ENCODE measurements at places on chromosomes 1 and 21. TPM values are rescaled to one million over a fixed set of nuclear protein-coding genes. Genes with fewer than 3 reads are reported as not detected.
A peak's percentile ranks its signal among the peaks of the same experiment; 100 is the strongest.

- H3K27me3 ChIP-seq, result no peaks in the 10 kb centered on the region
- H3K27ac ChIP-seq, result peak overlapping the region; percentile 65
- no peaks in the 10 kb centered on the region for H3K36me3 ChIP-seq
- peaks cover 20% of the 10 kb centered on the region for H3K4me1 ChIP-seq
- peak overlapping the region; percentile 59 for H3K4me3 ChIP-seq
Observed at GRCh38 chr1:9687874-9688582, 36.5 kb downstream of the PIK3CD start.

- H3K4me3 ChIP-seq, result no peak overlapping the region
- H3K27ac ChIP-seq, result no peak overlapping the region
- no peaks in the 10 kb centered on the region for H3K36me3 ChIP-seq
- peaks cover 21% of the 10 kb centered on the region for H3K27me3 ChIP-seq
- peaks cover 9% of the 10 kb centered on the region for H3K4me1 ChIP-seq
Observed at GRCh38 chr1:14733779-14734140, 135.3 kb downstream of the KAZN start.

GRCh38 chr1:155940993-155941844 is at the start of gene RXFP4:
RXFP4 (plus strand) TSS chr1:155941638; CDS start chr1:155941710, 72 bp downstream.
- peaks cover 10% of the 10 kb centered on the region for H3K36me3 ChIP-seq
- no peaks in the 10 kb centered on the region for H3K27me3 ChIP-seq
- peaks cover 82% of the 10 kb centered on the region for H3K4me1 ChIP-seq
- H3K4me3 ChIP-seq, result no peak within 1 kb of the TSS
- peak within 1 kb of the TSS; percentile 79 for H3K27ac ChIP-seq

DNA sequence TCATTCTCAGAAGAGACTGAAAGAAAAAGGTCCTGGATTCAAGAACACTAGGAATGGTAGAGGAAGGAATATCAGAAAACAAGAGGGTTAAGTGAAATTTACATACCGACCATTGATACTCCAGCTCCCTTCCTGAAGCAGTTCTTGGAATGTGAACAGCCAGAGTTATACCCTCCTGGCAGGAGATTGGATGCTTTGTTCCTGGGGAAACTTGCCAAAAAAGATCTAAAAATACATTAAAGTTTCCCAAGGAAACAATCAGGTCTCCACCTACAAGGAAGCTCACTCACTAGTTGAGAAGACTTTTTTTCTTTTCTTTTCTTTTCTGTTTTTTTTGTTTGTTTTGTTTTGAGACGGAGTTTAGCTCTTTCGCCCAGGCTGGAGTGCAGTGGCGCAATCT is 91.1 kb downstream of the HLX start:
- no peaks in the 10 kb centered on the region for H3K4me1 ChIP-seq
- DNase-seq, result no peak
- H3K4me3 ChIP-seq, result no peak overlapping the region
- no peaks in the 10 kb centered on the region for H3K27me3 ChIP-seq

DNA sequence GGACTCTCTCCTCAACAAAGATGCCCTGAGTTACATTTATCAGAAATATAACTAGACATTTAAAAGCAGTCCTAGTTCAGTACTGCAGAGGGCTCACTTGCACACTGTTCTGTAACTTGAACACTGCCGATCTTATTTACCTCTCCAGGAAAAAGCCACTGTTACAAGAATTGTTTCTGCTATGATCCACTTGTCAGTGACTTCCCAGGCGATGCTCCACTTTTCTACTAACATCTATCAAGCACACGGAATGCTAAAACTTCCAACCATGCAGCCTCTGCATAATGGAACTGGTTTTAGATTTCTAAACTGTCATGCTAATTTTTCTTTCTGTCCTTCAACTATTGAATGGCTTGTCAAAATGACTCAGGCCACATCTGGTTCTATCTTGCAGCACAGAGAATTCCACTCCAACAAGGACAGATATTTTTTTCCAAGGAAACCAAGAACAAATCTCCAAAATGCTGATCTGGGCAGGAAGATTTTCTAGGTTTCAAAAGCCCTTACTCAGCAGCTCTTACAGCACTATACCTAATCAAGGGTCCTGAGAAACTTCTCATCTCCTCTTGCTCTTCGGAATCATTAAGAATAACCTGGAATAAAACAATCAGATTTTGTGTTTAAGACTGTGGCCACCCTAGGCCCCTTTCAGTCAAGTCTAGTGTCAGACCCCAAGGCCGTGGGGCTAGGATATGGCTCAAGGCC is 9.9 kb downstream of the SEC16B start:
- peaks cover 17% of the 10 kb centered on the region for H3K36me3 ChIP-seq
- H3K27ac ChIP-seq, result no peak overlapping the region
- no peak for DNase-seq
- no peaks in the 10 kb centered on the region for H3K27me3 ChIP-seq
- no peak overlapping the region for H3K4me3 ChIP-seq

DNA sequence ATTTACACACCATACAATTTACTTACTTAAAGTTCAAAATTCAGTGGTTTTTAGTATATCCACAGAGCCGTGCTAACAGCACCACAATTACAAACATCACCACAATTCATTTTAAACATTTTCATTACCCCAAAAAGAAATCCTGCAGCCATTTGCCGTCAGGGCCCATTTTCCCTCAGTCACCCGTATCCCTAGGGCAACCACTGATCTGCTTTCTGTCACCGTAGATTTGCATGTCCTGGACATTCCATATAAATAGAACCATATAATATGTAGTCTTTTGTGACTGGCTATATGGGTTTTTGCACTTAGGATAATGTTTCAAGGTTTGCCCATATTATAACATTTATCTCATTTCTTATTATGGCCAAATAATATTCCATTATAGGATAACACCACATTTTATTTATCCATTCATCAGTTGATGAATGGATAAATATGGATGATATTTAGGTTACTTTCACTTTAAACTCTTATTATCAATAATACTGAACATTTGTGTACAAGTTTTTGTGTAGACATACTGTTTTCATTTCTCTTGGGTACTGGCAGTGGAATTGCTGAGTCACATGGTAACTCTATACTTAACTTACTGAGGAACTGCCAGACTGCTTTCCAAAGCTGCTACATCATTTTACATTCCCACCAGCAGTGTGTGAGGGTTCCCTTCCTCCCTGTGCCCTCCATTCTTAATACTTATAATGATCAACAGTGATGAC is 68.9 kb downstream of the ST3GAL3 start:
- H3K27ac ChIP-seq, result no peak overlapping the region
- no peaks in the 10 kb centered on the region for H3K4me1 ChIP-seq
- no peaks in the 10 kb centered on the region for H3K36me3 ChIP-seq
- DNase-seq, result no peak

GRCh38 chr21:45944601-45945000 is 37.0 kb upstream of the COL6A1 start:
- H3K27me3 ChIP-seq, result peaks cover 16% of the 10 kb centered on the region
- no peak overlapping the region for H3K4me3 ChIP-seq
- DNase-seq, result no peak
- no peaks in the 10 kb centered on the region for H3K36me3 ChIP-seq

GRCh38 chr1:162984699-162985098 is 84.5 kb upstream of the RGS4 start:
- H3K36me3 ChIP-seq, result no peaks in the 10 kb centered on the region
- H3K4me1 ChIP-seq, result no peaks in the 10 kb centered on the region
- no peak overlapping the region for H3K27ac ChIP-seq
- no peak overlapping the region for H3K4me3 ChIP-seq
- DNase-seq, result no peak

- no peak for DNase-seq
- no peaks in the 10 kb centered on the region for H3K4me1 ChIP-seq
- H3K27me3 ChIP-seq, result no peaks in the 10 kb centered on the region
- no peak overlapping the region for H3K27ac ChIP-seq
Observed at GRCh38 chr21:40422896-40423635, 423.9 kb downstream of the DSCAM start.

- no peaks in the 10 kb centered on the region for H3K27me3 ChIP-seq
- H3K36me3 ChIP-seq, result no peaks in the 10 kb centered on the region
- no peak overlapping the region for H3K4me3 ChIP-seq
- peaks cover 6% of the 10 kb centered on the region for H3K4me1 ChIP-seq
- no peak for DNase-seq
Observed at GRCh38 chr1:244460197-244460596, 876 bp upstream of the CATSPERE start.

DNA sequence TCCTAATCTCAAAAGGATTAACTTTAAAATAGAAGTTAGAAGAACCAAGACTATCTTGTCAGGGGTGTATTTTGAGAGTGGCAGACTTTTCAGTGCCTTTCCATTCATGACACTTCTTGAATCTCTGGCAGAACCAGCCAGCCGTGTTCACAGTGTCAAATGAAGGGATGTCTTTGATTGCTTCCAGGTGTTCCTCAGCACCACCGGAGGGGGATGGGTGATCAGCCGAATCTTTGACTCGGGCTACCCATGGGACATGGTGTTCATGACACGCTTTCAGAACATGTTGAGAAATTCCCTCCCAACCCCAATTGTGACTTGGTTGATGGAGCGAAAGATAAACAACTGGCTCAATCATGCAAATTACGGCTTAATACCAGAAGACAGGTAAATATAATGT is 32.3 kb downstream of the FMO1 start:
- H3K27me3 ChIP-seq, result no peaks in the 10 kb centered on the region
- no peak for DNase-seq
- H3K36me3 ChIP-seq, result no peaks in the 10 kb centered on the region
- no peaks in the 10 kb centered on the region for H3K4me1 ChIP-seq
- no peak overlapping the region for H3K27ac ChIP-seq
- H3K4me3 ChIP-seq, result no peak overlapping the region

GRCh38 chr1:60345621-60346020 is 272.1 kb upstream of the C1orf87 start:
- no peak overlapping the region for H3K4me3 ChIP-seq
- no peaks in the 10 kb centered on the region for H3K36me3 ChIP-seq
- peak overlapping the region; percentile 5 for H3K27ac ChIP-seq
- H3K27me3 ChIP-seq, result no peaks in the 10 kb centered on the region
- no peaks in the 10 kb centered on the region for H3K4me1 ChIP-seq

DNA sequence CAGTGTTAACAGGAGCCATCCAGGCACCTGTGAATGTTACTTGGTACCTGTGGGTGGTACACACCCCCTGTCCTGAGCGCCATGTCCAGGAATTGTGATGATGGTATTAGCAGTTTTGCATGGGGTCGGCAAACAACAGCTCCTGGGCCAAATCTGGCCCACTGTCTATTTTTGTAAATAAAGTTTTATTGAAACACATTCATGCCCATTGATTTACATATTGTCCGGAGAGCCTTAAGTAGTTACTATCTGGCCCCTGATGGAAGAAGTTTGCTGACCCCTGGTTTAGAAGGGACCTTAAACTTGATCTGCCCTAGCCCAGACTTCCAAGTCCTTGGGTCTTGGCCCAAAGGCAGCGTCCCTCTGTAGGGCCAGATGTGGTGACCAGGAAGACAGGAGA is 58.3 kb downstream of the SPSB1 start:
- H3K36me3 ChIP-seq, result no peaks in the 10 kb centered on the region
- H3K27me3 ChIP-seq, result no peaks in the 10 kb centered on the region
- no peak overlapping the region for H3K27ac ChIP-seq
- H3K4me1 ChIP-seq, result no peaks in the 10 kb centered on the region
- no peak for DNase-seq

DNA sequence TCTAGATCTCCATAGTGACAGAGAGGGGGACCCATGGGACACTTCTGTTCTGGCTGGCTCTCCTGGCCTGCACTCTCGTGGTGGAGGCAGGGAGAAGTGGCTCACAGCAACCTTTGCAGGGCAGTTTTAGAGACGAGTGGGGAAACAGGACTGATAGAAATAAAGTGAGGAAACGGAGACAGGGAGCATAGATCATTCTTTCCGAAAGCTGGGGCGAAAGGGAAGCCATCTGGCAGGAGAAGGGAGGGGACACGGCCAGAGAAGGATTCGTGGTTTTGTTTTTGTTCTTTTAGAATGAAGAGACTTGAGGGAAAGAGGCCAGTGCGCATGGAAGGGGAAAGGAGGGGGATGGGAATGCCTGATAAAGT is 3.5 kb downstream of the TIE1 start:
- H3K4me3 ChIP-seq, result peak overlapping the region; percentile 41
- H3K27me3 ChIP-seq, result no peaks in the 10 kb centered on the region
- H3K4me1 ChIP-seq, result peaks cover 34% of the 10 kb centered on the region
- no peak overlapping the region for H3K27ac ChIP-seq
- peaks cover 8% of the 10 kb centered on the region for H3K36me3 ChIP-seq
- no peak for DNase-seq

DNA sequence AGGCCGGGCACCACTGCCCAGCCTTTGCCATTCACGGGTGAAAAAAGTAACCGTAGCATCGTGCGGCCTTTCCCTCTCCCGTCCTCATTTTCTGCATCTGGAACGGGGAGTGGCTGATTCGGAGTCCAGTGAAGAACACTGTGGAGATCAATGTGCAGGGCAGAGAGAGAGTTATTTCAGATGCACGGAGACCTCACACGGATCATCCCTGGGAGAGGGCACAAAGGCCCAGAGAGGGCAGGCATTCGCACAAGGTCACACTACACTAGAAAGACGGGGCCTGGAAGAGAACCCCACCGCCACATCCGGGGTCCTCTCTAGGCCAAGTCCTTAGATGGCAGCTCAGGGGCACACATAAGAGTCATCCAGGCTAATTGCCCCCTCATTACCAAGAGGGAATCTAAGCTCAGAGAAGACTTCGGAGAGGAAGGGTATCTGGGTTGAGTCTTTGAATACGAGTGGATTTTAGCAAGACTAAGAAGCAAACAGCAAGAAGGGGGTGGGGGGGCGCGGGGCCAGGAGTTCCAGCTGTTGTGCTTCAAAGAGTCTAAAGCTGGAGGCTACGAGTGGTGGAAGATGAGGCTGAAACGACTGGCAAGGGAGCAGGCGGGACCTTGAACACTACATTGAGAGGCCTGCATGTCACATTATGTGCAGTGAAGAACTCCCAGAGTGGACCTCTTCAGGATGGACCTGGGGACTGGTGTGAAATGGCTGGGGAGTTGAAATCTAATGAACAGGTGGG is 857 bp downstream of the GPX7 start:
- H3K27me3 ChIP-seq, result no peaks in the 10 kb centered on the region
- no peaks in the 10 kb centered on the region for H3K36me3 ChIP-seq
- peak; percentile 30 for DNase-seq
- peak overlapping the region; percentile 67 for H3K27ac ChIP-seq

- DNase-seq, result no peak
- no peak overlapping the region for H3K27ac ChIP-seq
- H3K27me3 ChIP-seq, result no peaks in the 10 kb centered on the region
- no peaks in the 10 kb centered on the region for H3K4me1 ChIP-seq
- H3K4me3 ChIP-seq, result no peak overlapping the region
Observed at GRCh38 chr21:16942703-16943102, 570.1 kb upstream of the CXADR start.

DNA sequence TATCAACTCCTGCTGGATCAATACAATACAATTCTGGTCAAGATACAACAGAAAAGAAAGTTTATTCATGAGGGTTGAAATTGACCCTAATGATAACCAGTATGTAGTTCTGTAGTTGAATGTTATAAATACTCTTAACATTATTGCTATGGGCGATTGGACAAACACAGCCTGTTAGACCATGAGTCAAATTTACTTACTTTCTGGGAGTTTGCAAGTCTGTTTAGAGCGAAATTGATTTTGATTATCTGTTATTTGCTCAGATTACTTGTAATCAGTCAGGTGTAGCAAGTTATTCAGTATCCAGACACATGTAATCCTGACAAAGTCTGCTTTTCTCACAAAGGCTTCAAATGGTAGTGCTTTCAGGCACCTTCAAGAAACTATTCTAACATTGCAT is 216.6 kb upstream of the B3GALT2 start:
- no peak overlapping the region for H3K27ac ChIP-seq
- H3K36me3 ChIP-seq, result no peaks in the 10 kb centered on the region
- no peak for DNase-seq
- no peaks in the 10 kb centered on the region for H3K27me3 ChIP-seq

GRCh38 chr1:34406833-34407539 is 230.3 kb downstream of the C1orf94 start:
- no peaks in the 10 kb centered on the region for H3K4me1 ChIP-seq
- H3K27ac ChIP-seq, result peak overlapping the region; percentile 31
- no peak overlapping the region for H3K4me3 ChIP-seq
- no peaks in the 10 kb centered on the region for H3K36me3 ChIP-seq
- no peaks in the 10 kb centered on the region for H3K27me3 ChIP-seq
- DNase-seq, result no peak

Gene HSPA6
- 1.4 TPM for polyA plus RNA-seq

Gene TNFSF18
- 1.8 TPM for polyA plus RNA-seq

Gene OR2M3
- polyA plus RNA-seq, result 0.04 TPM

Measured in left lung (tissue), 14 donors.